ENCODE measurements at places on chromosomes 16 and 17.

DNA sequence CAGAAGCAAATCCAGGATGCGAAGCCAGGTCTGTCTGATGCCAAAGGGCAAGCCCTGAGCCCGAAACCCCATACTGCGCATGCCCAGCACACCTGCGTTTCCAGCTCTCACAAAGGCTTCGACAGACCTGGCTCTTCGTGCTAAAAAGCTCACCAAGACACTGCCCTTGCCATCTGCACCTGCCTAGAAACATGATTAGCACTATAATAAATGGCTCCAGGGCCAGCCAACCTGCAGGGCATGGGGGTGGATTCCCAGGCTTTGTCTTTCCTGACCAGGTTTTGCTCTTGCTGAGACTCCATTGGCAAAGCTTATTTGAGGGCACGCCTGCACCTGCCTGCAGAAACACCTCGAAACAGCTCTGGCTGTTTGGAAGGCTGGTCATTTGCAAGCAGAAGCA is 14.4 kb upstream of the PLD6 start:
- no peak for DNase-seq

DNA sequence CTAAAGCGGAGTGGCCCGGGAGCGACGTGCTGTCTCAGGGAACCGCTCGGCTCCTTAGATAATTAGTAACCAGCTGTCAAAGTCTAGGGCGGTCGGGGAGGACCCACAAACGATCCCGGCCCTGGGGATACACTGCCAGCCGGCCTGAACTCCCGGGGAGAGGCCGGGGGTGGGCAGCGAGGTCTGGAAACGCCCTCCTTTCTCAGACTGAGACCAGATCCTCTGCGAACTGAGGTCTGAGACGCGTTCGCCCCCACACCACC is 1.3 kb downstream of the HNF1B start:
- DNase-seq: no peak

DNA sequence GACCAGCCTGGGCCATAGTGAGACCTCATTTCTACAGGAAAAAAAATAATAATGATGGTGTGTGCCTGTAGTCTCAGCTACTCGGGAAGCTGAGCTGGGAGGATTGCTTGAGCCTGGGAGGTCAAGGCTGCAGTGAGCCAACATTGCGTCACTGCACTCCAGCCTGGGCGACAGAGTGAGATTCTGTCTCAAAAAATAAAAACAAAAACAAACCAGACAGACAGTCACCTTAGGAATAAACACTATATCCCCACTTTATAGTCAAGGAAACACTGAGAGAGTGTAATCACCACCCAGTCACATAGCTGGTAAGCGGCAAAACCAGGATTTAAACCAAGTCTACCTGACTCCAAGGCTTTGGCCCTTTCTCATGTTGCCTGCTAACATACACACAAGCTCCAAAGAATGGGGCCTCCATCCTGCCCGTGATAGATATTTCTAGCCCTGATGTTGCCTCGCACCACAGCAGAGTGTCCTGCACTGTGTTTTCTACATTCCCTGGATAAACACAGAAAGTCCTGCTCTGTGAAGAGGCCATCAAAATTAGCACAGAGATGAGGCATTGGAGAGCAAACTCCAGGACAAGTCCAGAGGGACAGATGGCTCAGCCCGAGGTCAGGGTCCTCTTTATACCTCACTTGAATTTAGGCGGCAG is 66.1 kb upstream of the SMURF2 start:
- DNase-seq: no peak

DNA sequence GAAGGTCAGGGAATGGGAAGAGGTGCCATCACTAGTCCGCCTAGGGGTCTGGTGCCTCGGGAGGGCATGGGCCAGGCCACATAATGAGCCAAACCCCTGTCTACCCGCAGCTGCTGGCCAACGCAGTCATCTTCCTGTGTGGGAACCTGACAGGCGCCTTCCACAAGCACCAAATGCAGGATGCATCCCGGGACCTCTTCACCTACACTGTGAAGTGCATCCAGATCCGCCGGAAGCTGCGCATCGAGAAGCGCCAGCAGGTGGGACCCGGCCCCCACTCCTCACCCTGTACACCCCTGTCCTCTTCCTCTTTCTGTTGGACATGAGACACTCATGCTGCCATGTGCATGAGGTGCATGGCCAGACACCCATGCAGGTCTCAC is 26.2 kb downstream of the ADCY7 start:
- no peak for DNase-seq

- no peak for DNase-seq
These were observed 210.2 kb downstream of the MSI2 start for GRCh38 chr17:57466521-57466920.

GRCh38 chr17:50630524-50631194 is 4.0 kb upstream of the ABCC3 start:
- no peak for DNase-seq

DNA sequence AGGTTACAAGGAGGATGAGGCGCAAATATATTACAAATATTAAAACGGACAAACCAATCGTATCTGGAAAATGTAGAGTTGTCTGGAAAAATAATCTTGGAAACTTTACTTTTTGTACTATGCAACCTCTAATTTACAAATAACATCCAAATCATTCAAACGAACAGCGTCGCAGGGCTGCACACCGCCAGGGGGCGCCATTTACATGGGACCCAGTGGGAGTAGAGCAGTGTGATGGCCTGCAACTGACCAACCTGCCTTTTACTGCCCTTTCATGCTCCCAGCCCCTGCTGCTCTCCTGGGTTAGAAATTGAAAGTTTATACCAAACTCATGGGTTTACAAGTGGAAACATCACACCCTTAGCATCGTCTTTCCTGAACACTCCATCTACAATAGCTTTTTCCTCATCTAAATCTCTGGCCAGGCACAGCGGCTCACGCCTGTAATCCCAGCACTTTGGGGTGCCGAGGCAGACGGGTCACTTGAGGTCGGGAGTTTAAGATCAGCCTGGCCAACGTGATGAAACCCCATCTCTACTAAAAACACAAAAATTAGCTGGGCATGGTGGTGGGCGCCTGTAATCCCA is 10.0 kb downstream of the PITPNC1 start:
- DNase-seq: no peak

DNA sequence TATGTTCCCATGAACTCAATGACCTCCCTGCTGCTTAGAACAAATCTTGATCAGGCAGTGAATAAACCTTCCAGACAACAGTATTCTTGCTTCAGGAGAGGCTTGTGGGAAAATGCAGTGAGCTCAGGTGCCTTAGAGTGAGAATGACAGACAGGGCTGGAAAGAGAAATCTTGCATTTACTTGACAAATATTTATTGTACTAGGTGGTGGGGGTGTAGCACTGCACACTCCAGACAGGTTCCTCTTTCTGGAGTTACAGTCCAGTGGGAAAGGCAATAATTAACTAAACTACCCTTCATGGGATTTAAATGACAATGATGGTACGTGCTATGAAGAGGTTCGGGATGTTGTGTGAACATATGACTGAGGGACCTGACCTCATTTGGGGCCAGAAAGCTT is 182.9 kb downstream of the SHISA9 start:
- no peak for DNase-seq

- DNase-seq: no peak
These were observed 321.7 kb downstream of the C16orf95 start for GRCh38 chr16:86995456-86995855.

DNA sequence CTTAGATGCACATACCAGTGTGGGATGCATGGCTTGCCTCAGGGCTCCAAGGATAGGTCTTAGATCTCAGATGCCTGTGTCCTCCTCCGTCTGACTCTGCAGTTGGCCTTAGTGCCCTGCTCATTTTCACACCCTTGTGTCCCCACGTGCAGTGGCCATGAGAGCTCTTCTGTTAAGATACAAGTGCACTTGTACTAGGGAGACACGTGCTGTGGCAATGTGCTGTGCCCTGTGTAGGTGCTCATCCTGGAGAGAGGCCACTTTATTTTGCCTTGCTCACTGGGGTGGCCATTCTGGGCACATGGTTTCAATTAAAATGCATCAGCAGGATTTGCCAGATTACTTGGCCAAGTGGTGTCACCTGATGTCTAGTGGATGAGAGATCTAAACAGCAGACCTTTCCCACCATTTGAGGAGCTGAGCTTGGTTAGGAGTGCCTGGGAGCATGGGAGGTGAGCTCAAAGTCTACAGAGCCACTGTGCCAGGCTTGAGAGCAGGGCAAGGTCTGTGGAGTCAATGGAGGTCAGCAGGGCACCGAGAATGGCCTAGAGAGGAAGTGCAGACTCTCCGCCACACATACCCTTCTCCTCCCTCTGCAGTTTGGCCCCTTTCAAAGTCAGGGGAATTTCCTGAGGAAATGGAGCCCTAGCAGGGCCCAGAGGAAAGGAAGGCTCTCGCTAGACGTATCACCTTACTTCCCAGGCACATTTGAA is 25.2 kb upstream of the SMPD3 start:
- no peak for DNase-seq

DNA sequence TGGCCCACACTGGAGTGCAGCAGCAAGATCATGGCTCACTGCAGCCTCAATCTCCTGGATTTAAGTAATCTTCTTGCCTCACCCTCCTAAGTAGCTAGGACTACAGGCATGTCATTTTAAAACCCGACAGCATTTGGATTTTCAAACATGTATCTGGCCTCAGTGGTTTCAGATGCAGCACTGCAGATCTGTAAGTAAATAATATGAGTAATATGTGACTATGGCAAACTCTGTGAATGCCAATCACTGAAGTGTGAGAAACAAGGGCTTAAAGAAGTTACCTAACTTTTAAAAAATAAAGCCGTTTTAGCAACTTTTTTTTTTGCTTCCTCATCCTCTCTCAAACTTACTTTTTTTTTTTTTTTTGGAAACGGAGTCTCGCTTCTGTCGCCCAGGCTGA is 11.9 kb downstream of the CEP20 start:
- DNase-seq: no peak

- DNase-seq: no peak
These were observed 49.3 kb upstream of the FBXO47 start for GRCh38 chr17:39016193-39017153.

GRCh38 chr16:1614456-1615102 is 2.4 kb downstream of the CRAMP1 start:
- DNase-seq: no peak

DNA sequence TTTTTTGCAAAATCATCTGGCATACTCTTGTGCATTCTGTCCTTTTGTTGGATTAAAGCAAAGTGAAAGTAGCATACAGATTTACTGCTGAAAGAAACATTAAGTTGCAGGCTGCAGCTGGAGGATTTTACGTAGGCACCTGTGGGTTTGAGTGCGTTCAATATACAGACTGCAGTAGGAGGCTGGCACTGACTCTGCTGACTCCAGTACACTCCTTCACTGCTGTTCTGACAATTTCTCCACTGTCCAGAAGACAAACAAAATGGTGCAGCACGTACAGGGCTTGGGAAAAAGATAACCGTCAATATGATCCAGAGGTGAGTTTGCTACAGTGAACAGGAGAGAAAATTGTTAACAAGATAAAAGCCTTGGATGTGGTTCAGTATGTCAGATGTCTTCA is 73.3 kb downstream of the TANC2 start:
- no peak for DNase-seq

DNA sequence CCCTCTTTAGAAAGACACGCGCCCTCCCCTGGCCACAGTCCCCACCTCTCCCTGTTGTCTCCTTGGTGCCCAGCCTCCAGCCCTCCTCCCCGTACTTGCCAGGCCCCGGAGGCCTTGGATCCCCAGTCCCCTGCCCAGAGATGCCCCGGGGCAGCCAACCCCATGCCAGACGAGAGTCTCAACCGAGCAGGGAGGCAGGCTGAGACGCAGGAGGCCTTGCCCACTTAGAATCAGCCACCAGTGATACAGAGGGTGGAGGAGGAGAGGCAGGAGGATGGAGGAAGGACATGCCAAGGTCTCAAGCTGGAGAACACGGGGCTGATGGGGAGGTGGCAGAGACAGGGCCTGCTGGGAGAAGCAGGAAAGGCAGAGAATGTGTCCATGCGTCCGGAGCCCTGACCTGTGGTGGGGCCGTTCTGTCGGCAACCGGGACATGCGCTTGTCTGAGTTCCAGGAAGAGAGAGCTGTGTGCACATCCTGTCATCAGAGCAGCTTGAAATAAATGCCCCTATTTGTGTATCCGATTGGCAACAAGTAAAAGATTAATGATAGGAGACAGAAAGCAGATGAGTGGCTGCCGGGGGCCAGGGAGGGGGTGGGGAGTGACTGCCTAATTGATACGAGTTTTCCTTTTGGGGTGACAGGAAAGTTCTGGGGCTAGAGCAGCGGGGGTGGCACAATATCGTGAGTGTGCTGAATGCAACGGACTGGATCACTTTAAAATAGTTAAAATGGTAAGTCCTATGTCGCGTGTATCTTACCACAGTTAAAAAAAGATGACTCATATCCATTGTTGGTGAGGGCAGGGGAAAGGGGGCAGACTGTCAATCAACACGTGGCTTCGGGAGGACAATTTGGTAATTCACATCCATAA is 44.7 kb upstream of the MEAK7 start:
- DNase-seq: no peak

GRCh38 chr17:35002876-35003551 is 22.7 kb downstream of the LIG3 start:
- DNase-seq: no peak
